CD4-positive, alpha-beta T cell treated with Interleukin-6 at 100 ng/mL for 8 hours (primary cell): ENCODE measurements at places on chromosomes 6 and 20.

DNA sequence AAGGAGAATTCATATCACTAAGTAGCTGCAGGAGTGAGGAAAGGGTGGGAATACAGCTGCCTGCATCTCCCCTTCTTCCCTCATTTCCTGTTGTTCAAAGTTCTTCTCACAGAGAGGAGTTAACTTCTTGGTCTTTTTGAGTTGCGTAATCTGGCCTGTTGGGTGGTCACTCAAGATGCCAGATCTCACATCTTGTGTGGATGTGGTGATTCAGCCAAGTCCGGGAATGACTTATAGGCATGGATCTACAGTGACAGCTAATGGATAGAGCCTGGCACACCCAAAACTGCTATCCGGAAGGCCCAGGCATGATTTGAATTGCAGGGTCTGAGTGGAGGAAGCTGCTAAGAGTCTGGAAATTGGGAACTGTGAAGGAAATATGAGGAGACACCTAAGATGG lies 100.2 kb upstream of the SLC35B3 start:
- DNase-seq: no peak

- no peak for DNase-seq
Measured at GRCh38 chr6:158978757-158979156, 21.2 kb downstream of the RSPH3 start.

DNA sequence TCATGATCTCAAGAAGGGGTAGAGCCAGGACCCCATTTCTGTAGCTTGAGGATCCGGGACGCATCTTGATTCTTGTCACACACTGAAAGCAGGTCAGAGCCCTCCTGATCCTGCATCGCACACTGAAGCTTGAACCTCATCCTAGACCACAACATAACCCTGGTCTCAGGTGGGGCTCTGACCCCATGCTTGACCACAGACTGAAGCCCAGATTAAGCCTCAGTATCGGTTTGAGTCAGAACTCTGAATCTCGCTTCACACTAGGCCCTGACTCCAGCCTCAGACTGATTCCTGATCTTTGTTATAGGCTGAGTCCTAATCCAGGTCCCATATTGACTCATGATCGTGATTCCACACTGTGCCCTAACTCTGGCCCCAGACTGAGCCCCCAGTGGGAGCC lies 8.5 kb upstream of the RSPO4 start:
- DNase-seq: no peak

DNA sequence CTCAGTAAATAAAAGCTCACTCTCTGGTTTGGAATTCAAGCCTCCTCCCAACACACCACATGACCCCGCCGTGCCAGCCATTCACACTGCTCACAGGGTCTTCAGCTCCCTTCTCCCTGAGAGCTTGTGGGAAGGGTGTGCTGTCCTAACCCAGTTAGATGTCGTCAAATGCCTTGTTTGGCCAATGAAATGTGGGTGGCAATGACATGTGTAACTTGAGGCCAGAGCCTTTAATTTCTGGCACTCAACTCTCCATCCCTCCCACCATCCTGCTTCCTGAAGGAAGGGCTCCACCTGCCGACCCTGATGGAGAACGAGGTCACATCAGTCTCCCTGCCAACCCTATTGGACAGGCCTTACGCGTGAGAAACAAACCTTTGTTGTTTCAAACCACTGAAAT lies 224.5 kb upstream of the AGPAT4 start:
- DNase-seq: no peak

DNA sequence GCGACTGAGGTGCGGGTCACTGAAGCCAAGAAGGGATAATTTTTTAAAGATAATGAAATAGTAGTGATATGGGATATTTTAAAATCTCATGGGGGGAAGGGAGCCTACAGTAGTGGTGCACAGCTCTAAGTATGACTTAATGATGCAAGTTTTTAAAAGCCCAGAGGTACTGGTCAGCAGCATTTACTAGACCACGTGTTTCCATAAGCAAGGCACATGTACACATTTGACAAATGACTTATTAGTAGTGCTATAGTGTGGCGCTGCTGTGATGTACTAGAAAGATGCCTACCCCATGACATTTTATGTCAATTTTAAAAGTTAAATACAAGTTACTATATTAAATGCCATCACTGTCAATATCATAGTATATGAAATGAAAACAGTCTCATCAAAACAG lies 7.5 kb upstream of the LINC00237 start:
- no peak for DNase-seq

GRCh38 chr6:37820718-37821079 lies 1.2 kb downstream of the ZFAND3 start:
- no peak for DNase-seq

GRCh38 chr20:16191496-16191895 lies 381.8 kb downstream of the KIF16B start:
- no peak for DNase-seq
